ENCODE measurements at places on chromosomes 2 and 18.

GRCh38 chr2:36775806-36776205, 79.3 kb downstream of the VIT start:
- DNase-seq, result no peak

DNA sequence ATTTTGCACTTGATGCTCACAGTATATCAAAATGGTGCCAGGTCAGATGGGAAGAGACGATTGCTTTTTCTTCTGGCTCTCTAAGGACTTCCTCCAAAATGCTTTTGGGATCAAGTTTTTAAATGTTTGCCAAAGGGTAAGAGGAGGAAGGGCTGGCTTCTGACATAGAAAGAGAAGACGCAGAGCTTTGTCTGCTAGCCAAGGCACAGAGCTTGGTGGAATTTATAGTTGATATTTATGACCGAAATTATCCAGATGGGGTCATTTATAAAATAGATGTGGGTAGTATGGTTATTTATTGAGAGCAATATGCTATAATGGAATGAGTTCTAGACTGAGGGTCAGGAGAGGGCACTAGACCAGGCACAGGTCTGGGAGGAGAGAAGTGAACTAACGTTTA, 193.3 kb downstream of the FSHR start:
- DNase-seq, result no peak

DNA sequence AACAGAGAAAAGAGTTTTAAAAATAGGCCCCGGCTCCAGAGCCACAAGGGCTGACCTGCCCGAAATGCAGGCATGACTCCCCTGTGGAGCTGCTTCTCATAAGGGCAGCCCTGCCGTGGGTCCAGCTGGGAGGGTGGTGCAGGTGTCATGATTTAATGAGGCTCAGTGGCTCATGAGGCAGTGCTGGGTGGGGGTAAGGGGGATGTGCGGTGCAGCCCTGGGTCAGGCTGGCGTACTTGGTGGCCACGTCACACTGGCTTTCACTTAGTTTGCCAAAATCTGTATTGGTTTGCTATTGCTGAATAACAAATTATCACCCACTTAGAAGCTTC, 33.6 kb downstream of the HJURP start:
- no peak for DNase-seq

DNA sequence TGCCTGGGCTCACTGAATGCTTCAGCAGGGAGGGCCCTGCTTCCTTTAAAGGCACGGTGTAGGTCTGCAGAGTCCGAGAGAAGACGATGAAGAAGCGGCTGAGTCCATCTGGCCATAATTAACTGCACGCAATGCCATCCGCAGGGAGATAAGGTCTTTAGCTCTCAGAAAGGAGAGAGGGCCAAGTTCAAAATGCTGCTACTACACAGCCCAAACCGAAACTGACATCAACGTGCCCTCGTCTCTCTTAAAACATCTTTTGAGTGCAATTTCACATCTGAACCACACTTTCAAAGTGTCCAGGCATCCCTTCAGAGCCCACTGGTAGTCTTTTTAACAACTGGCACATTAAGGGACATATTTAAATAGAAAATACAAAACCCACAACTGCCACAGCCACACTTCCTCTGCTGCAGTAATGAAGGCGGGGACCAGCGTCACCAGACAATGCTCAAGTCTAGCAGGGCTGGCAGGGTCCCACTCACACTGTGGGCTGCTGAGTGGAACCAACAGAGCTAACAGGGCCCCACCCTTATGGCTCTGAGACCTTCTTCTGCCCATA, 35.8 kb downstream of the ST3GAL5 start:
- no peak for DNase-seq

DNA sequence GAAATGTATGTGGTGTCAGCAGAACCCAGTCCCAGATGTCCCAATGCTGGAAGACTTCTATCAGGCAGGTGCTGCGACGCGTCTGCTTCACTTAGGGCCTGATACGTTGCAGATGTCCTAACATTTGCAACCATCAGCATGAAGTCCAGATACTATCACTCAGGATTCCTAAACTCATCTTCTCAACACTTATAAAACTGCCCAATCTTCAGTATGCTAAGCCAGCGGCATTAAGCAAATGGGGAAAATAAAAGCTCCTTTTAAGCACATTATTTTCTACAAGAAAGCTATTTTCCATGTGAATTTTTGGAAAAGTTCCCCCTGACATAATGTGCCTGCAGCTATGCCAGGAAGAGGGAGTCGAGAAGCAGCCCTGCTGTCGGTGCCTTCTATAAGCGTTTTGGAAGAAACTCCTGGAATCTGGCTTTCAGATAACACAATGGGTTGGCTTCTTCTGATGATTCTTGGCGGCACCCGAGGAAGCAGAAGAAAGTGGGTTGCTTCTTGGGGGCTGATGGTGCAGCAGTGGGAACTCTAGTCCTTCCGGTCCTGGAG, 60.7 kb upstream of the ITGA6 start:
- no peak for DNase-seq

- DNase-seq, result no peak
These were observed 70.3 kb downstream of the TMEM17 start for GRCh38 chr2:62435720-62436119.

DNA sequence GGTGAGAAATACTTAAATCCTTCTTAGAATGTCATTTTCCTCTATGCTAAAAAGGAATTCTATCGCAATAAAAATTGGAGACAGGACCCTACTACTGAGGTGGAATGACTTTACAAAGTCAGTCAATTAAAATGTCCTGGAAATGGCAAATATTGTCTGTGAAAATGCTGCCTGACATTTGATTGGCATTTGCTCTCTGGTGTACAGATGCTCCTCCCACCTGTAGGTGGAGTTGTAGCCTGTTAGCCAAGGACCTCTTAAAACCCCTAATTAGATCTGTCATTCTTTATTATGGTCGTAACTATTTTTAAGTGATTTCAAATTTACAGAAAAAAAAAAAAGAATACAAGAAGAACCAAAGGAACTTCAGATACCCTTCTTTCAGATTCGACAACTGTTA, 393.1 kb upstream of the KLHL29 start:
- no peak for DNase-seq

- DNase-seq, result no peak
These were observed 10.1 kb downstream of the RAMP1 start for GRCh38 chr2:237869343-237870102.

DNA sequence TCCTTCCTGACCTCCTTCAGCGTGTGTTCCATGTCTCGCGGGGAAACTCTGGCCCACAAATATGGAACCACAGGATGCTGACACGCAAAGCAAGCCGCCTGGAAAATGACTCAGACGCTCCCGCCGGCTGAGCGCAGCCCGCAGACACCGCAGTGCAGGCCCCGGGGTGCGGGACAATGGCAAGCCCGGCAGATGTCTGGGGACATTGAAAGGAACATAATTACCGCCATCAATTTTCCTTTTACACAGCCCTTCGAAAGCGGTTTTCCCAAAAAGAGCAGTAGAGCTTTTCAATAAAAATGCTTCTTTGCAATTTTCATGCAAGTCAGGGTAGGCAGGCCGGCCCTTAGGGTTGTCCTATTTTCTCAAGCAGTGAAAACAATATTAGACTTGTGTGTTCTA, 159.2 kb upstream of the SH3BP4 start:
- DNase-seq, result peak; percentile 23

GRCh38 chr2:54957321-54957999, 92.8 kb downstream of the RTN4 start:
- DNase-seq, result no peak

DNA sequence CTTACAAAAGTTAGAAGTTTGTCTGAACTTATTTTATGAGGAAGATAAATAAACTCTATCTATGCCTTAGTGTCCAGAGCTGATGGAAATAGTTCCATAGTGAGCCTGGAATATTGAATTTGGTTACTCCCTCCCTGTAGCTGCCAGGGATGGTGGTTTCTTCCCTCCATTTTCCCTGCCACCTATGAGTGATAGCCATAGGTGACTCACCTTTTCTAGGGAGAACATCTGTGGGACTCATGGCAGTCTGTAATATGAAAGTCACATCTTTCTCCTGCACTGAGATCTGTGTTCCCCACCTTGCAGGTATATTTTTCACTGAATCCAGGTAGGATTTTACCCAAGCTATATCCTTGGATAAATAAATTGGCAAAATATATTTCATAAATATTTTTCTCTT, 148.8 kb downstream of the TPGS2 start:
- DNase-seq, result no peak
